ENCODE measurements at places on chromosomes 11 and 22.

DNA sequence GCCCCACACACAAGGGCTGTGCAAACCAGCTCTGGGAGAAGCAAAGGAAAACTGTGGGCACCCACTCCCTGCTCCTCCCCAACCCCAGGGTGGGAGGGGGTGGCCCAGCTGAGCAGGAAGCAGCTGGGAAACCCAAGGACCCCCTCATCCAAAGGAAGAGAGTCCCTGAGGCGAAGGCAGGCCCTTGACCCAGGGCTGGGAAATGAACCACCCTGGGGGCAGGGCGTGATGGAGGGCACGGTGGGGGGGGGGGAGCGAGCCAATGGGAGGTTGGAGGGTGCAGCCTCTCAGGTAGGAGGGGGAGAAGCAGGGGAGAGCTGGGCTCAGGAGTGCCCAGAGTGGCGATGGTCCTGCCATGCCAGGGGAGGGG, 16.8 kb downstream of the SCN4B start:
- DNase-seq: no peak

DNA sequence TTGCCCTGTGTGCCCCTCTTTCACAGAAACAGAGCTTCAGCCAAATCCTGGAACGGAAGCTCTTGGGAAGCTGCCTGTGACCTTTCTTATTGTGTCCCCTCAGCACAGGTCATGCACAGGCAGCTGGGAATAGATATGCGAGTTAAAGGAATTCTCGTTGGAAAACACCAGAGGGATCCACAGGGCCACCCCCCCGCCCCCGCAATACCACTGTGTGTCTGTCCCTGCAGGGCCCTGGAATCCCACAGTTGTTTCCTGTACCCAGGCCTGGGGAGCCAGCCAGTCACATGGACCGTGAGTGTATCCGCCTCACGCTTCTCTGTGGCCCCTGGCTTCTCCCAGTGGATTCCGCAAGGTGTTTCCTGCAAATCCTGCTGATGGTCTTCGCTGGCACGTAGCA, 29.0 kb downstream of the TIMP3 start:
- DNase-seq: no peak

- DNase-seq: no peak
Measured at GRCh38 chr22:48442663-48443062, 1385.0 kb downstream of the BRD1 start.

DNA sequence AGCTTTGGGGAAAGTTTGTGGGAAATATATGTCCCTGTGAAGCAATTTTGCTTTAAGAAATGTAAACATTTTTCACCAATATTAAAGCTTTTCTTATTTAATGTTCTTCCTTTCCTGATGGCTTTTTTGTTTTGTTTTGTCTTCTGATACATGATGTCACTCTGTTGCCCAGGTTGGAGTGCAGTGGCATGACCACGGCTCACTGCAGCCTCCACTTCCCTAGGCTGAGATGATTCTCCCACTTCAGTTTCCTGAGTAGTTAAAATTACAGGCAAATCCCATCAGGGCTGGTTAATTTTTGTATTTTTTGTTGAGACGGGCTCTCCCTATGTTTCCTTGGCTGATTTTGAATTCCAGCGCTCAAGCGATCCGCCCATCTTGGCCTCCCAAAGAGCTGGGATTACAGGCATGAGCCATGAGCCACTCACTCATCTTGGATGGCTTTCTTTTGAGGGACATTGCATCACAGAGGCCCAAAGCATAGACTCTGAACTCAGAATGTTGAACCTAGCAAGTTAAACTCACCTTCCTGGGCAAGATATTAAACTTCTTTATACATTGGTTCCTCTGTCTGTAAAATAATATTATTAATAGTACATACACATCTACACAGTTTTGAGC, 651 bp upstream of the CARD16 start:
- no peak for DNase-seq

- no peak for DNase-seq
Measured at GRCh38 chr22:44532552-44532951, 34.5 kb upstream of the RTL6 start.

DNA sequence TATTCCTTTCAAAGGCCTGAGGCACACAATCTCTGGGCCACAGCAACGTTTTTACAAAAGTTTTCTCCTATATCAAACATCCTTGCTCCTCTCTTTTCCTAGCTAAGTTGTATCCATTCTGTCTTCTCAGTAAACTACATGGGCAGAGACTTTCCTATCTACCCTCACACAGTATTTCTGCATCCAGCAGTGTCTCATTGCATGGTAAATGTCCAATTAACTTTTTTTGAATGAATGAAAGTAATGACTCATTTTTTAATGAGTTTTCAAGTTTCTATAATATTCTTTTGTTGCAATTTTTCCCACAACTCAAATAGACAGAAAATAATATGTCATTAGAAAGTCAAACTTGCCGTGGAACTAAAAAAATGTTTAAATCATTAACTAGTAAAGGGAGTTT, 688.6 kb downstream of the JRKL start:
- DNase-seq: no peak

- no peak for DNase-seq
Measured at GRCh38 chr11:29679996-29680395, 336.8 kb downstream of the KCNA4 start.

DNA sequence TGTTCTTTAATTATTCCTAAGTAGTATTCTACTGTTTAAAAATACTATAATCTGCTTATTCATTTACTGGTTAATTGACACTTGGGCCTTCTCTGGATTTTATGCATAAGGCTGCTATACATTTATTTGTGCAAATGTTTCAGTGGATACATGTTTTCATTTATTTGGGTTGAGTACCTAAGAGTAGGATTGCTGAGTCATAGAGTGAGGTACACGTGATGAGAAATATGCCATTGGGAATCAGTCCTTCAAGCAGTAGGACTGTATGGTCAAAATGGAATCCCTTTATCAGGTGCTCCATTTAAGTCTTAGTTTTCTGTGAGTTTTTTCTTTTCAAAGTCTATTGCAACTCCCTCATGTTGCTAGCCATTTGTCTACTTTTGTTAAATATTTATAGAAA, 275.2 kb upstream of the SORL1-AS1 start:
- no peak for DNase-seq

DNA sequence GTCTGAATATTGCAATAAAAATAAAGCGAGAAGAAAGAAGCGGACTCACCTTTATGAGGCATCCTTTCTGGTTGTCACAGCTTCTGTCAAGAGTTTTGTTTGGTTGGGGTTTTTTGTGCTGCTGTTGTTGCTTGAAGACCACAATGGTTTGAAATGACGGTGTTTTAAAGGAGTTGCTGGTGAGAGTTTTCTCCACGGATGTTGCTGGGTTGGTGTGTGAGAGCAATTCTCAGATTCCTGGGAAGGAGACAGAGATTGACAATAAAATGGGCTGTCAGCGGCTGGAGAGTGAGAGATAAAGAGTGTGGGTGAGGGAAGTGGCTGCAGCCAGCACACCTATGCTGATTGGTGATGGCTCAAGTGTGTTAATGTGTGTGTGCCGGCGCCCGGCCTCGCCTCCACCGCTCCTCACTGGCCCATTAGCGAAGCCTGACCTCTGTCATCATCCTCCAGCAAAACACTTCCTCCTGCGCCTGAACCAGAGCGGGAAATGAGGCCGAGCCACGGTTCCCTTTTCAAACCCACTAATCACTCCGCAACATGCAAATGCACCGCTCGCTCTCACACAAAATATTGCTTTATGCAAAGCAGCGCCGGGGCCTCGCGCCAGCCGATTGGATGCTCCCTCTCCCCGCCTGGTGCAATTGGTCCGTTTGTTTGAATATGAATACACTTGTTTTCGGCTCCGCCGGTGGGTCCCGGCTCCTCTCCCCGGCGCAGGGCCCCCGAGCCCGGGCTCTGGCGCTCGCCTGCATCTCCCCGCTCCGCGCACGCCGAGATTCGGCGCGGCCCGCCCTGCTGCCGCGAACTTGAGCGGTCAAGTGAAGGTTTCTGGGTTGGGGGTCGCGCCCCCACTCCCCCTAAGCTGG, at the start of gene PAX6:
Gene PAX6, minus strand, starts transcription at position 544 of the 869 bp plus-strand sequence. CDS start 4,911 bp downstream, outside the sequence.
- DNase-seq: no peak

DNA sequence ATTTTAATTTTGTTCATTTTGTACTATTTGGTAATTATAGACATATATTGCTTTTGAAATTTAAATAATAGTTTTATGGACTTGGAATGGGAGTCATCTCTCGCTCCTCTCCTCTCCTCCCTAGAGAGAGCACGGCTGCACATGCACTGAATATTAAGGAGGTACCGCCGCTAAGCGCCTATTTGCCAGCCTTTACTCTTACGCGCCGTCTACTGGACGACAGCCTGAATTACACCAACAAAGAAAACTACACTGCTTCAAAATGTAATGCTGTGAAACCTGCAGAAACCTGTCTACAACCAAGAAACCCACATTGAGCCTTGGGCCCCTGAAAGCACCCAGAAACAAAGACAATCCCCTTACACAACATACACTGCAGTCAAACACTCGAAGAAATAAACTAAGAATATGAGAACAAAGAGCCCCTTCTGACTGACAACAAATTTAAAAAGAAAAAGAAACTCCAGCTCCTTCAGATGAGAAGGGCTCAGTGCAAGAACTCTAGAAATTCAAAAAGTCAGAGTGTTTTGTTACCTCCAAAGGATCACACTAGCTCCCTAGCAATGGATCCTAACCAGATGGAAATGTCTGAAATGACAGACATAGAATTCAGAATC, 737.2 kb downstream of the LRRC4C start:
- DNase-seq: peak; percentile 43

- no peak for DNase-seq
Measured at GRCh38 chr11:12215181-12215593, 104.8 kb downstream of the MICAL2 start.

- DNase-seq: no peak
Measured at GRCh38 chr11:74268456-74268855, 43.0 kb downstream of the P4HA3 start.

DNA sequence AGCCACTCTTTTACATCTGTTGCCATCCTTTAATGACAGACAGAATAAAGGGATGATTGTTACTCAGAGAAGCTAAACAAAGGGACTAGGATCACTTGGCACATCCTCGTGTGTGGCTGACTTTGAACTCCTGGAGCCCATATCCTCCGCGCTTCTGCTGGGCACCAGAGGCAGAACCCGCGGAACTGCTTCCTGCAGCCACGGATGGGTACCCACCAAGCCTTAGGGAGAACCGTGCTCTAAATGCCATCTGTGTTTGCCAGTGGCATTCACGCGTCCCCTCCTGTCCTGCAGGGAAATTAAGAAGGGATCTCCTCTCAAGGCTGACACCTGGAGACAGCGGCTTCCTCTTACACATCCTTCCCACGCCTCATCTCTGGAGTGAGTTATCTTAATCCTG, 294.4 kb downstream of the NTM start:
- no peak for DNase-seq

Measured in iPS DF 6.9 (cell line).